Activated T-cell treated with anti-CD3 and anti-CD28 coated beads, Interleukin-2, amount 50 U/mL, for 1 hour (primary cell): ENCODE measurements at places on chromosomes 2 and 18.

- DNase-seq, result no peak
Observed at GRCh38 chr2:45191146-45191863, 182.1 kb upstream of the SIX2 start.

- no peak for DNase-seq
Observed at GRCh38 chr2:168514692-168515091, 58.6 kb downstream of the CERS6 start.

- DNase-seq, result no peak
Observed at GRCh38 chr18:56030060-56030459, 442.1 kb upstream of the TCF4 start.

DNA sequence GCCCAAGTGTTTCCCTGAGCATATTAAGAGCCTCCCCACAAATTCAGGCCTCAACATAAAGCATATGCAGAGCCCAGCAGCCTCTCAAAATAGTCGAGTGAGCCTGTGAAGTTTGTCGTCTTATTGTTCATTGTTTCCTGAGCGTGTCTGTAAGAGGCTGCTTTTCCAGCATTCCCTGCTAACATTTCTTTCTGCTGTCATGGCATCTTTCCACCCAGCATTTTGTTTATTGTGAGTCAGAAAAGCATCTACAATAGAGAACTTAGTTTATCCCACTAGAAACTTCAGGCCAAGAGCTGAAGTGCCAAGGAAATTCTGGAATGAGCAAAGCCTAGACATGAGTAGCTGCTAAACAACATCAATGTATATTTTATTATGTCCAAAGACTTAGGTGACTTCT lies 46.3 kb upstream of the STAM2 start:
- no peak for DNase-seq

- no peak for DNase-seq
Observed at GRCh38 chr18:68817584-68817983, 19.7 kb downstream of the CCDC102B start.

GRCh38 chr2:17541531-17541950 lies 1.0 kb downstream of the VSNL1 start:
- no peak for DNase-seq
